Activated T-helper 9 cell treated with anti-CD3 and anti-CD28 coated beads, Interleukin-2, amount 50 U/mL, for 16 hours (primary cell): ENCODE measurements at places on chromosomes 2 and 18.

GRCh38 chr2:78992451-78992806, 33.1 kb upstream of the REG3G start:
- DNase-seq = no peak

- DNase-seq = no peak
Measured at GRCh38 chr2:74063486-74063885, 78.8 kb downstream of the TET3 start.

- DNase-seq = no peak
Measured at GRCh38 chr2:3598197-3598910, 3.4 kb downstream of the COLEC11 start.

- DNase-seq = no peak
Measured at GRCh38 chr2:8489751-8490150, 192.1 kb upstream of the ID2 start.

GRCh38 chr2:29105375-29105774, 9.8 kb upstream of the CLIP4 start:
- no peak for DNase-seq

DNA sequence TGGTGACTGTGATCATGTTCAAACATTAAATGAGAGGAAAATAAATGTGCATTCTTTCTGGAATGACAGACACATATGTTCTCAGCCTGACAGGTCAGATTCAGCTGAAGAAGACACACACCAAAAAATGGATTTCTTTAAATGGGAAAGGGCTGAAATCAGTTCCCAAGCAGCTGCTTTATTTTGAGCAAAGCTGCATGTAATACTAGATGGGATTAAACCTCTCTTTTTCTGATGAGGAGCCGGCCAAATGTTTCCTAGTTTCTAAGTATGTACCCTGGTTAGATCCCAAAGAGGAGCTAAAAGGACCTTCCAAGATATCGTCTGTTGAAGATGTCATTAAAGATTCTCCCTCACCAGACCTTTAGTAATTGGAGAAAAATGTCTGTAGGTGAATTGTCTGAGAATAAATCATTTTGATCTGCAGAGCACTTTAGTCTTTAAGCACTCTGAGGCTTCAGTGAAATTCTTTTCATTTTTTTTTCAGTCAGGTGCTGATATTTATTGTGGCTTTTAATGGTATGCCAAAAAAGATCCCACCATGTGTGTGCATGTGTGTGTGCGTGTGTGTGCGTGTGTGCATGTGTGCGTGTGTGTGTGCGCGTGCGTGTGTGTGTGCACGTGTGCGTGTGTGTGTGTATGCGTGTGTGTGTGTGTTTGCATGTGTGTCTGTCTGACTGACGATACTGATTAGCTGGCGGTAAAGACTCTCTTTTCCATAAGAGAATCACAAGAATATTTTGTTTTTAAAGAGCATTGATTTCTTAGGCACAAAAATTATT, 175.8 kb downstream of the IRS1 start:
- no peak for DNase-seq

- DNase-seq = no peak
Measured at GRCh38 chr2:39623917-39624316, 41.8 kb upstream of the TMEM178A start.

- no peak for DNase-seq
Measured at GRCh38 chr2:25043241-25043867, 1.5 kb downstream of the EFR3B start.

DNA sequence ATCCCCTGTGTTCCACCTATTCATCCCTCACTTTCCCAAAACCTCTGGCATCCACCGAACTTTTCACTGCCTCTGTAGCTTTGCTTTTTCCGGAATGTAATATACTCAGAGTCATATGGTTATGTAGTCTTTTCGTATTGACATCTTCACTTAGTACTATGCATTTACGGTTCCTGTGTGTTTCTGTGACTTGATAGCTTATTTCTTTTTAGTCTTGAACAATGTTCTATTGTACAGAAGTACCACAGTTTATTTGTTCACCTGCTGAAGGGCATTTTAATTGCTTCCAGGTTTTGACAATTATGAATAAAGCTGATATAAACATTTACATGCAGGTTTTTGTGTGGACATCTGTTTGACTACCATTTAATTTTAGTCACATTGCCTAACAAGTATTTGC, 154.7 kb upstream of the DOK6 start:
- no peak for DNase-seq

- no peak for DNase-seq
Measured at GRCh38 chr18:6476190-6476589, 61.5 kb upstream of the L3MBTL4 start.

DNA sequence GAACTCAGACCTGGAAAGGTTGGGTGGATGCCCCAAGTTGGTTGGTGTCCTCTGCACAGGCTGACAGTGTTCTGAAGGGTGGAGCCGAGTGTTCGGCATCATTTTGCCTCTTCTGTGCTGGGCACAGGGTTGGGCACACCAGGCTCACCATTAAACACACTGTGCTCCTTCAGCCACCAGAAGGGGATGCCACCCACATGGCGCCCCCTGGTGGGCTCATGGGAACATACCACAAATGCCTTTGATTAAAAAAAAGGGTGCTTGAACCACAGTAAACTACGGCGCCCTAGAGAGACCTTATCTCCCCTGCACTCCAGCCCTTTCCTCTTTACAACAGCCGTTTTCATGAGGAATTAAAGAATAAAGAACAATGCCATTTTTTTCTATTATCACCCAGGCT, 89.4 kb downstream of the CELF4 start:
- no peak for DNase-seq

DNA sequence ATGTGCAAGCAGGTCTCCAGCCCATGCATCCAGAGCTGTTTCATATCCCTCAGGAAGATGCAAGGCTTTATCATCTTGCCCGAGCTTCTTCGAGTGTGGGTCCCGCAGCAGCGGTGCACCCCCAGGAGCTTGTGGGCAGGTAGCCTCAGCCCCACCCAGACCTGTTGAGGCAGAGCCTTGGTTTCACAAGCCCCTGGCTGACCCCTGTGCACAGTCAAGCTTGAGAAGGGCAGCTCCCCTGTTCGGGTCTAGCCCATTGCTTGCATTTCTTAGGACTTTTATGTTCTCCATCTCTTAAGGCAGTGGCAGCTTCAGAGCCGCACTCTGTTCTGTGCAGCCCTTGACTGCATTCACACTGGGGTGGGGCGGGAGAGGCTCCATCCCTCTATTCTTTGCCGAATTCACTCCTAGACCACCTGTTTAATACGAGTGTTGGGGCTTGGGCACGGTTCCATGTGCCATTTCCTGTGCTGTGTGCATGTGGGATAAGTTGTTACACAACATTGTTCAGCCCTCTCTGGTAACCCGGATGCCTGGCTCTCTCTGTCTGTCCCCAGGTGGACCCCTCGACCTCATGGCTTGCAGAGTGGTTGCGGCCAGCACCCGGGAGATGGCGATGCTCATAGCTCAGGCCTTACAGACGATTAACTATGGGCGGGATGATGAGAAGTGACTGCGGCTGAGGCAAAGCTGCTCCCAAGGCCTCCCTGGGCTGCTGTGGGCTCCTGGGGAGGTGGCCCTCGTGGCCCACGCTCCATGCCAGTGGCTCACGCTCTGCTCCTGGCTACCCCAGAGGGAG, 48.7 kb downstream of the IMPA2 start:
- no peak for DNase-seq

GRCh38 chr2:235444101-235444597, 49.7 kb upstream of the AGAP1 start:
- no peak for DNase-seq

DNA sequence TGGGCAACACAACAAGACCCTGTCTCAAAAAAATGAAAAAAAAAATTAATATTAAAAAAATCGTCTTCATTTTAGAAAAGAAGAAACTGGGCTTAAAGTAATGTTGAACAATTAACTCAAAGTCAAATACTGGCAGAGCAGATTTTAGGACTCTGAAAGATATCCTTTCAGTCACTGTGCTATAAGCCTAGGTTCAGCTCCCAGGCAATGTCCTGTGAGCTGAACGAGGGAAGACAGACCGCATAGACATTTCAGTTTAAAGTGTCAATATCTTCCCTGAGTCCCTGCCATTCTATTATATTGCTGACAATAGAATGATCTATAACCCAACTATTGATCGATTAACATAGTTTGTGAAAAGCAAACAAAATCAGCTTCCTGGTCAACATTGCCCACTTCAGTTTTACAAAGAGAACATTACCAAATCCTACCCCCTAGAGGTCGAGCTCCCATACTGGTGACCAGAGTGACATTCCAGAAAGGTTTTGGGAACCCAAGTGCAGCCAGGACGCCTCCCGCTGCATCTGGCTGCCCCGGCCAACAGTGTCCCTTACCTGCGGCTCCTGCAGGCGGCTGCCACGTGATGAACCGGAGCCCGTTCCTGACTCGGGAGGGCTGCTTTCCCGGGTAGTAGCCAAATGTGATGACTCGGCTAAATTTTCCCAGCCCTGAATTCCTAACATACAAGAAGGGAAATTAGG, 639 bp downstream of the MRO start:
- no peak for DNase-seq

GRCh38 chr2:32166115-32166574, 481 bp downstream of the SLC30A6 start:
- no peak for DNase-seq

DNA sequence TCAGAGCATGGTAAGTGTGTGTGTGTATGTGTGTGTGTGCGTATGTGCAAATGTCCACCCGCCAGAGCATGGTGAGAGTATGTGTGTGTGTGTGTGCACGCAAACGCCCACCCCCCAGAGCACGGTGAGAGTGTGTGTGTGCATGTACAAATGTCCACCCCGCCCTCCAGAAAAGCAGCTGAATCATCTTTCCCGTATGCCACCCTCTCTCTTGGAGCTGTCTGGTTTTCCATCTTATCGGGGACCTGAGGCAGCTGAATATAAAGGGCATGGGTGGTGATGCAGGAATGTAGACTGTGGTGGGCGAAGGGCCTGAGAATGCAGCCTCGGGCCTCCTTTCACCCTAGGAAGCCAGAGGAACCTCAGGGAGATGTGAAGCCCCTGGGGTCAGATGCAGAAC, 66.9 kb downstream of the COPS7B start:
- DNase-seq = no peak

- no peak for DNase-seq
Measured at GRCh38 chr18:13577781-13578180, 148.6 kb downstream of the FAM210A start.

DNA sequence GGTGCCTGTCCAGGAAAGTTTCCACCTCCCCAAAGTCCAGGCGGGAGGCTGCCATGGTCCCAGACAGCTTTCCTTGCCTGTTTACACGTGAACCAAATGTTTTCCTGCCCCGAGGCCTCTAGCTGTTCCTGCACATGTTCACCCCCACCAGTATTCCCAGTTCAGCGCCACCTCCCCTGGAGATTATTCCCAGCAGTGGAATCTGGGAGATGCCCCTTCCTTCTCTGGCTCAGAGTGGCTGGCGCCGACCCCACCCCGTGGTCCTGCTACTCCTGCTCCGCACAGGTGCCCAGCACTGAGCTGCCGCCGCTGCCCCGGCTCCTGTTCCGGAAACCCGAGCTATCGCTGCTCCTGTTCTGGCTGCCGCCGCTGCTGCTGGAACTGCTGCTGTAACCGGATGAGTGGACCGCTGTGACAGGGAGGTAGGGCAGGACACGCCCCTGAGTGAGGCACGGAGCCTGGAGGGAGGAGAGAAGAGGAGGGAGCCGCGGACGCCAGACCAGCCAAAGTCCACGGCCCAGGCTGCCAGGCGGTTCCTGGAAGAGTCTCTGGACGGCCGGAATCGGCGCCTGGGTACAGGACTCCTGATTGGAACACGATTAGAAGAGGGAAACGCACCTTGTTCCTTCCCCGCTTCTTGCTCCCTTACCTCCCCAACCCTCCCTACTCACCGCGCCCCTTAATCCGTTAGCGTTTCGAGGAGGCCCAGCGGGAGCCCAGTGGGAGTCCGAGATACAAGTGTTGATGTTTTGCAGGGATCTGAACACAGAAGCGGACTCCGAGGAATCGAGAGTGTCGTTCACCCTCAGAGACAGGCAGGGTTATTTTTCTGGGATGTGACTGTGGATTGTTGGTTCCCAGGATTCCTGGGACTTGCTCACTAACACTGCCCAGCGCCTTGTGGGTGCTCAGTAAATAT, at the start of gene PDE11A:
Gene PDE11A, minus strand, starts transcription at position 395 of the 919 bp plus-strand sequence. Its CDS starts 340 bp downstream, at position 55.
- DNase-seq = no peak

DNA sequence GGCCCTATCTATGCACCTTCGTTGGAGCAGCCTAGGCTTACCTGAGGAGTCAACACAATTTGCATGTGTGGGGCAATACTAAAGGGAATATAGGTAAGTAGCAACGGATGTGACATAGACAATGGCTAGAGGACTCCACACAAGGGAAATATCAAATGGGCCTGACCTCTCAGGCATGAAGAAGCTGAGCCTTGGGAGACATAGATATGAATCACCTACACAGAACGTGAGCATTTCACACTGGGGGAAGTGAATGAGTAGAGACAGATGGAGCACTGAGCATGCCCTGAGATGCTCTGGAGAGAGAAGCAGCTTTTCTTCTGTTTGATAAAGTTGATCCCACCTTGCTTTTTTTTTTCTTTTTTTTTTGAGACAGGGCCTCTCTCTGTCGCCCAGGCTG, 97.9 kb downstream of the ATL2 start:
- DNase-seq = no peak

DNA sequence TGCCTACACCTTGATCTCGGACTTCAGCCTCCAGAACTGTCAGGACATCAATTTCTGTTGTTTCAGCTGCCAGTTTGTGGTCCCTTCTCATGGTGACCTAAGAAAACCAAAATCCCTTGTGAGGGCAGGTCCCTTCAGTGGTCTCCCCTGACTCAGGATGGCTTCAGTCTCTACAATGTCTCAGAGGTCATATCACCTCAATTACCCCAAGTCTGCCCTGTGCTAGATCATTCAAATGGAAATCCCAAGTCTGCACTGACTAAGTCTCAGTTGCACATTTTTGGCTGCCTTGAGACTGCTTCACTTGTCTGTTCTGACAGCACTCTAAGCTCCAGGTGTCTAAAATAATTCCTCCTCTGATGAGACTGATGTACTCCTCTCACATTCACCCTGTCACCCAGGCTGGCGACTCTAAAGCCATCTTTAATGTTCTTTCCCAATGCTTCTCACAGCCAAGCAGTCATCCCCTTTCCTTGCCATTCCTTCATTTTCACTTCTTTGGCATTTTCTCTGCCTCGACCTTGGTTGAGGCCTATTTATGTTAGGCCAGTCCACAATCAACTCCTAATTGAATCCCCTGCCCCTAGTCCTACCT, 470.8 kb downstream of the DLGAP1 start:
- DNase-seq = no peak

- no peak for DNase-seq
Measured at GRCh38 chr18:73614812-73615211, 532.8 kb downstream of the FBXO15 start.
